ENCODE measurements at places on chromosomes 13 and 19.

GRCh38 chr13:112837371-112838037 lies 131.5 kb upstream of the MCF2L start:
- DNase-seq, result no peak

DNA sequence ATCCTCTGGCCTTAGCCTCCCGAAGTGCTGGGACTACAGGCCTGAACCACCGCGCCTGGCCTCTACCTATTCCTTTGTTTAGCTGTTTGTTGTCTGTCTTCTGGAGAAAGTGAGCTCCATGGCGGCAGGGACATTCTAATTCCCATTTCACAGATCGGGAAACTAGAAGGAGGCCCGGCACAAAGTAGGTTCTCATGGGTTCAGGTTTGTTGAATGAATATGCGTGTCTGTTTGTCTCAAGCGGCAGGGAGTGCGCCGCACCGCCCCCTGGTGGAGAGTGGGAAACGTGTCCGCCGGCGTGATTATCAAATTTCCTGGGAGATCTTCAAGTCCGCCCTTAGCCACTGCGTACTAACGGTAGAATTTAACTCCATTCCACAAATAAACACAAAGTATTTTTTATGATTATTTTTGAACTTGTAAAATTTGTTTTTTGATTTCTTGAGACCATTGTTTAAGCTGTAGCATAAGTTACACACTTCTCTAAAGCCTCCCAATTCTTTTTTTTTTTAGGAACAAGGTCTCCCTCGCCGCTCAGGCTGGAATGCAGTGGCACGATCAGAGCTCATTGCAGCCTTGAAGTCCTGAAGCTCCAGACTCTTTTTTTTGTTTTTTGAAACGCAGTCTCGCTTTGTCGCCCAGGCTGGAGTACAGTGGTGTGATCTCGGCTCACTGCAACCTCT lies 8.9 kb upstream of the CCDC9 start:
- DNase-seq, result no peak

DNA sequence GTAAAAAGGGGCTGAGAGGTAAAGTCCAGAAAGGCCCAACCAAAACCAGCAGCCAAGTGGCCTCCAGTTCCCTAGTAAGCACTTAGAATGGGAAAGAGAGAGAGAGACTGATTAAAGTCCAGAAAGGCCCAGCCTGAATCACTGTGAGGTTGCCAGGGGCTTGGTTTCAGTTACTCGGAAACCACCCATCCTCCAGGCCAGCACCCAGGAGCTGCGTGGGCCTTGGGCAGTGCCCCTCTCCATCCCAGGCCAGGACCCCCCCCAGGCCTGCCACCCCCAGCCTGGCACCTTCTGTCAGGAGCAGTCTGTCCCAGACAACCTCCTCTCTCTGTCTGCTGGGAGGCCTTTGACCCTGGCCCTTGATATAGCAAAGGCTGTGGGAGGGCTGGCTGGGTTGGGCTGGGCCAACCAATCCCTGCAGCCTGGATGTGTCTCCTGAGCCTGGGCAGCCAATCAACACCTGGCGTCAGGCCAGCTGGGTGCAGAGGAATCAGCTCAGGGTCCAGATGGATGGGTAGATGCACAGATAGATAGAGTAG lies at the start of gene CYP4F2:
Gene CYP4F2 (minus strand): TSS at position 337 of the 539 bp plus-strand sequence. CDS start 463 bp downstream, outside the sequence.
- no peak for DNase-seq

GRCh38 chr13:111915104-111915551 lies 151.8 kb upstream of the SOX1 start:
- no peak for DNase-seq

DNA sequence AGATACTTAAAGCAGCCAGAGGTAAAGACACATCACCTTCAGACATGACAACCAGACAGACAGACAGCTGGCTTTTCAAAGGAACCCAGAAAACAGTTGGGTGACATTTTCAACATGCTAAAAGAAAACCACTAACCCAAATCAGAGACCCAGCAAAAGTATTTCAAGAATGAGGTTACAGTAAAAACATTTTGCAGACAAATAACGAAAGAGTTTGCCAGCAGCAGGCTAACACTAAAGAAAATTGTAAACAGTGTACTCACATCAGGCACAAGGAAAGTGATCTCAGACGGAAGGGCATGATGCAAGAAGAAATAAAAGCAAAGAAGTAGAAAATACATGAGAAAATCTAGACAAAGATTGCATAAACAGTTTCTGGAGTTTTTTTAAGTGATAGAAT lies 46.4 kb downstream of the AP1M1 start:
- DNase-seq, result no peak

DNA sequence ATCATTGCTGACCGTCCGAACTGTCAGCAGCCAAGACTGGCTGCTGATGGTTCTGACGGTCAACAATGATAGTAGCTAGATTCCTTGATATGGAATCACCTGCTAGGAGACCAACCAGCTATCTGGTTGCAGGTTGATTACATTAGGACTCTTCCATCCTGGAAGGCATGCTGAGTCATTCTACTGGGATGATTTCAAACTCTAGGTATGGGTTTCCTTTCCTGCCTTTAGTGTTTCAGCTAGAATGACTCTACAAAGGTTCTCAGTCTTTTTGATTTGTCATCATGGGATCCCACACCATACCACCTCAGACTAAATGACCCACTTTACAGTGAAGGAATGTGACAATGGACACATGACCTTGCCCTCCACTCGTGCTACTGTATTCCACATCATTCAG lies 138.1 kb upstream of the KL start:
- no peak for DNase-seq

DNA sequence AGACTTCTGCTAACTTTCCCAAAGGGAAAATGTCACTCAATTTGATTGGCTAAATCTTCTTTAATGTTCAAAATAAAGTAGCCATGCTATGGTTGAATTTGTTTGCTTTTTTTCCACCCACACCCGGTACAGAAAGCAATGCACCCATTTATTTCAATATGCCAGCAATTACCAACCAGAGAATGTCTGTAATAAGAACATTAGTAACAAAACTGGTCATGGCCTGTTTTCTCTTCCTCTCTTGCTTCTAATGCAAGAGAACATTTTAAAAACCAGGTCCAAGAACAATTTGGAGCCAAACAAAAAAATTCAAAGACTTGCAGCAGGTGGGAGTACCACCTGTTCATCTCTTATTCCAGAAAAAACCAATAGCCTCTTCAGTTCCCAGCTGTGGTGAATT lies 1108.8 kb upstream of the PCDH20 start:
- no peak for DNase-seq

- DNase-seq, result no peak
Observed at GRCh38 chr13:113123226-113124201, 915 bp downstream of the F10 start.

- DNase-seq, result no peak
Observed at GRCh38 chr13:75761369-75761768, 125.2 kb downstream of the LMO7 start.

- no peak for DNase-seq
Observed at GRCh38 chr13:27194209-27194608, 22.6 kb upstream of the USP12 start.

DNA sequence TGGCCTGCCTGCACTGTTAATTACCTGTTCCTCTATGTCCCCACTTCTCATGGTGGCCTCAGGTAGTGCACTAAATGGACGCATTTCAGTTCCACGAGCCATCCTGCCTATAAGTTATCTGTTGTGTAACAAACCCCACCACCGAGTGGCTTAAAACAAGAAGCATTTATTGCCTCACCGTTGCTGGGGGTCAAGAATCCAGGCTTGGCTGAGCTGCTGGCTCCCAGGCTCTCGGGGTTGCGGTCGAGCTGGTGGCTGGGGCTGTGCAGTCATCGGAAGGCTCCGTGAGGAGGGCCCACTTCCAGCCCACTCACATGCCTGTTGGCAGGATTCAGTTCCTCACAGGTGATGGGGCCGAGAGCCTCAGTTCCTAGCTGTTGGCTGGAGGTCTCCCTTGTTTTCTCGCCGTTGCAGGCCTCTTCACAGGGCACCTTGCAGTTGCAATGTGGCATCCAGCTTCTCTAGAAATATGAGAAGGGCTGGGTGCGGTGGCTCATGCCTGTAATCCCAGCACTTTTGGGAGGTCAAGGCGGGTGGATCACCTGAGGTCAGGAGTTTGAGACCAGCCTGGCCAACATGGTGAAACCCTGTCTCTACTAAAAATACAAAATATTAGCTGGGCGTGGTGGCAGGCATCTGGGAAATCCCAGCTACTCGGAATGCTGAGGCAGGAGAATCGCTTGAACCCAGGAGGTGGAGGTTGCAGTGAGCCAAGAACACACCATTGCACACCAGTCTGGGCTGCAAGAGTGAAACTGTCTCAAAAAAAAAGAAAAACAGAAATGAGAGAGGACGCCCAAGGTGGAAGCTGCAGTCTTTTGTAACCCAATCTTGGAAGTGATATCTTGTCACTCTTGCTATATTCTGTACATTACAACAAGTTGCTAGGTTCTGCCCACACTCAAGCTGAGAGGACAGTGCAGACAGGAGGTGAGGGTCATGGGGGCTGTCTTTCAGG lies 6.5 kb upstream of the PTOV1 start:
- DNase-seq, result no peak

DNA sequence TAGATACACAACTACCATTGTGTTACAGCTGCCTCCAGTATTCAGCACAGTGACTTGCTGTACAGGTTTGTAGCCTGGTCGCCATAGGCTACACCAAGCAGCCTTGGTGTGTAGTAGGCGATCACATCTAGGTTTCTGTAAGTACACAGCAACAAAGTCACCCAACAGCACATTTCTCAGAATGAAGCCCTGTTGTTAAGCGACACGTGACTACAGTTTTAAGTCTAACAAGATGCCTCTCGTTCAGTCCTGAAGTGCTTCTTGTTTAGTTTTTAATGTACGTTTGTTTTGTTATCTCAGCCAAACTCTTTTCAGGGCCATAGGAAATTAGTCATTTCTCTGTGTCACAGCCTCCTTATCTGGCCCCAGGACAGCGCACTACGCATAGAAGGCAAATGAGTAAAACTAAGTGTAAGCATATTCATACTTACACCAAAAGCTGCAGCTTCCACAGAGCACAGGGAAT lies 50.0 kb upstream of the GPR183 start:
- no peak for DNase-seq

DNA sequence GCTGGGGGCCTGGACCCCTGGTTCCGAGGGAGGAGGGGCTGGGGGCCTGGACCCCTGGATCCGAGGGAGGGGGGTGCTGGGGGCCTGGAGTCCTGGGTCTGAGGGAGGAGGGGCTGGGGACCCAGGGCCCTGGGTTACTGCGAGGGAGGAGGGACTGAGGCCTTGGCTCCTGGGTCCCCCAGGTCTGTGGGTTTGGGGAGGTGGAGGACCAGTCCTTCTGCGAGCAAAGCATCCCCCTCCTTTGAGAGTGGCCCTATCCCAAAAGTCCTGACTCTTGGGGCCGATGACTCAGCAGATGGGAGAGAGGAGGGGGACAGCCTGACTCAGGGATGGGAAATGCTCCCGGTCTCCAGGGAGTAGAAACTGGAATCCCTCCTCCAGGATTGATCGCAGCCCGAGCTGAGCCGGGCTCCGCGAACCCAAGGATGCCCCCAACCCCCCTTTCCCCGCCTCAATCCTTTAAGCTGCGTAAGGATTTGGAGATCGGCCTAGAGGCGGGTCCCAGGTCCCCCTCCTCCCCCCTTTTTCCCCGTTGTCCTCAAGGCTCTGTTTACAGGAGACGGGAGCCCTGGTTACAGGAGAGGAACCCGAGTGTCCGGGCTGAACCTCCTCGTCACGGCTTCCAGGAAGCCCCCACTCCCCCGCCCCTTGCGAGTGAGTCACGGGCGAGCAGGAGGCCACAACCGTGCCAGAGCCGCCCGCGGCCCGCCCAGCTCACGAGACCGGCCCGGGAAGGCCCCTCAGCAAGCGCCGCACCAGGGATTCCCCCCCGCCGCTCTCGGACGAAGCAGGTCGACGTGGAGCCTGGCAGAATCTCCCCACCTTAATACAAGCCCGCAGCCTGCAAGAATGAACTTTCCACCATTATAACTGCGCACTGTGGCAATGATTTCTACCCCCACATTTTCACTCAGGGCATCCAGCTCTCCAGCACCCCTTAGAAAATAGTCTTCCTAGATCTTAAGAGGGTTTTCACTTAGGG lies 3.0 kb upstream of the ZFP36 start:
- DNase-seq, result no peak

DNA sequence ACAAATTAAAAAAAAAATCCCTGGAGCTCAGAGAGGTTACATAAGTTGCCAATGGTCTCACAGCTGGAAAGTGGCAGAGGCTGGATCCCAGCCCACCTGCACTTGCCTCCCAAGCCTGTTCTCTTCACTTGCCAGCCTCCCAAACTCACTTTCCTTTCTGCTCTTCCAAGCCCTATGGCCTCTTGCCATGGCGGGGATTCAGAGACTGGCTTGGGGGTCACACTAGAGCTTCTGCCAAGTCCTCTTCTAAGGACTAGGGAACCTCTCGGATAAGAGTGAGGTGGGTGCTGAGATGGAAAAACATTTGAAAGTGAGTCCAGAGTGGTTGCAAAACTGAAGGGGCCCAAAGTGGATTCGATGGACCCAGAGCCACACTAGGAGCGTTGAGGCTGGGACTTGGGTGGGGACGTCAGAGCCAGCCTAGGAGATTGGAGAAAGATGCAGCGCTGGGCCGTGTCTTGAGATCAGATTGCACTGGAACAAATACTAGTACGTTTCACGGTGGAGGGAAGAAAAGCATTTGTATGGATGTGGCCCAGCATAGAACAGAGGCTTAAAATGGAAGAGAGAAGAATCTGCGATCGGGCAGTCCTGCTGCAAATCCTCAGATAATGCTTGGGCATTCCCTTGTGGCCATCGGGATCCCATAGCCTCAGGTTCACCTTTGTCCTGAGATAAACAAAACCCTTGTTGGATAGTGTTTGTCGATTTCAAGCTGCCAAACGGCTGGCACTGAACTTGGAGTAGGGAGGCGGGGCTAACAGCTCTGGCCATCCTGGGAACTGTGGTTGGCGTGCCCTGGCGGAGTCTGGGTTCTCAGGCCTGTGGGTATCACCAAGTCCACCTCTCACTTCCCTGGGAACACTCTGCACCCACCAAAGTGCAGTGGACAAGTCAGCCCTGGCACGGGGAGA lies 84.8 kb downstream of the ING1 start:
- DNase-seq, result no peak

GRCh38 chr13:27034678-27035111 lies 136.9 kb downstream of the USP12 start:
- no peak for DNase-seq

DNA sequence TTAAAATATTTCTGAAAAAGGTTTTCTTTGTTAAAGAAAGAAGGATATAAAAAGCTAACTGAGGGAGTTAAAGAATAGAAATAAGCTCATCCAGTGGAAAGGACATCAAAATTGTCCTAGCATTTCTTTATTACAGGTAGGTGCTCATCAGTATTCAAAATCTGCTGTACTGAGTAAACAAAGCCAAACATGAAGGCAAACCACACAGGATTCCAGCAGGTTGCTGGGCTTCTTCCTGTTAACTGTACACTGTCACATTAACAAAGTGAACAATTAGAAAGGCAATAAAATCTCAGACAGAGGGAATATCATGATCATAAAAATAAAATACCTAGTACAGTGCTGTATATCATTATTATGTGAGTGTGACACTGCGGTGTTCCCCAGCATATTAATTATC lies 1541.0 kb downstream of the SLITRK5 start:
- DNase-seq, result no peak

DNA sequence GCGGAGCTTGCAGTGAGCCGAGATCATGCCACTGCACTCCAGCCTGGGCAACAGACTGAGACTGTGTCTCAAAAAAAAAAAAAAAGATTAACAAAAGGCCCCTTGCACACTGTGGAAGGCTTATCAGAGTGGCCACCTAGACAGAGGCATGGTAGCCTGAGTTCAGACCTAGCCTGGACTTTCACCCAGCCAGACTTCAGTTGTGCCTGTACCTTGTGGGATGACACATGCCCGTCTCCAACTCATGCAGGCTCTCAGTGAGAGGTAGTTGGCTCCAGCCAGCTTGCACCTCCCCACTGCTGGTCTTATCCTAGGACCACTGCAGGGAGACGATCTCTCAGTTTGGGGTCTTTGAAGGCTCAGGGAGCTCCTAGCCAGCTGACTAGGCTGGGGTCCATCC lies 52.2 kb downstream of the GATAD2A start:
- no peak for DNase-seq
